ENCODE measurements at places on chromosomes 2 and 18.

DNA sequence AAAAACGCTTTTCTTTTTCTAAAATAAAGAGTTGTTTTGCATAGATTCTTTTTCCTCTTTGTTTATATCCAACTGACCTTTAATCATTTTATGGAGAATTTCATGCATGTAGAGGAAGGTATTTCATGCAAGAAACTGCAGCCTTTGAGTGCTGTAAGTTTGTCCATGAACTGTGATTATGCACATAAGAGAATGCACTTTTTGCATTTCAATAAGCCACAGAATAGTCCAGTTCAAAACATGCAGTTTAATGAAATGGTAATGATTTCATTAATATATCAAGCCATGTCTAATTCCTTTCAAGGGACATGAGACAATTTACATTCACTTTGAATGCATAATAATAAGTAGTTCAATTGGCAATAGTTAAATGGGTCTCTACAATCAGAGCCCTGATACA lies 386.3 kb downstream of the LRATD1 start:
- DNase-seq, result no peak

GRCh38 chr2:101974663-101975062 lies 17.1 kb upstream of the IL1R2 start:
- no peak for DNase-seq

DNA sequence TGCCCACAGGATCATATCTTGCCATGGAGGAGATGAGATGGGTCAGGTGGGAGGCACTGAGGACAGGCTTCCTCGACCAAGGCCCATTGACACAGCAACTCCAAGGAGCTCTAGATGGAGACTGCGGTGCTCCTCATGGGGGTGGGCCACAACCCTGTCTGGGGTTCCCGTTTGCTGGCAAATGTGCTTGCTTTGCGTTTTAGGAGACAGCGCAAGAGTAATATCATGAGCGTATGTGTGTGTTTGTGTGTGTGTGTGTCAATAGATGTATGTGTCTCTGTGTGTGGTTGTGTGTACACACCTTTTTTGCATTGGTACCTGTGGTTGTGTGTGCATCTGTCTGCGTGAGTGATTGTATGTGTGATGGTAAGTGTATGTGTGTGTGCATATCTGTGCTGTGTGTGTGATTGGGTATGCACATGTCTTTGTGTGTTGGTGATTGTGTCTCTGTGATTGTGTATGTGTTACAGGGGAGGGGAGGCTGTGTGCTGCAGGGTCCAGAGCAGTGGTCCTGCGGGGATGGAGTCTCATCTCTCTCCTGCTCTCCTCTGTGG lies 4.4 kb downstream of the FBLN7 start:
- DNase-seq, result no peak

DNA sequence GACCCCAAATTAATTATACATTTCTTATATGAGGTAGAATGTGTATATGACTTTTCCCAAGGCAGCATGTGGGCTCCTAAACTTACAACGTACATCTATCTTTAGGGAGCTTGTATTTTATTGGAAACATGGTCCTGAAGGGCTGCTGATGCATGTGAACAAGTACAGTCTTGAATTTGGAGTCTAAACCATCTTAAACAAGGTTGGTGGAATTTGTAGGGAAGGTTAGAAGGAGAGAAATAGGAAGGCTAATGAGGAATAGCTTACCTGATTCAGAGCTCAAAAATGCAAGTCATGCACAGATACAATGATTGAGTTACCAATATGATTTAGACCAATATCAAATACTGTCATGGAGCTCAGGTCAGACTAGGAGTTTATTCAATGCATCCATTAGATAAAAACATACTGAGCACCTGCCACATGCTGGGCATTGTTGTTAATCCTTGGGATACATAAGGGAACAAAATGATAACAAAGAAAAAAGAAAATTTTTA lies 458.6 kb upstream of the ETAA1 start:
- DNase-seq, result no peak

GRCh38 chr2:240586919-240587800 lies 626 bp downstream of the CAPN10 start:
- peak; percentile 44 for DNase-seq

DNA sequence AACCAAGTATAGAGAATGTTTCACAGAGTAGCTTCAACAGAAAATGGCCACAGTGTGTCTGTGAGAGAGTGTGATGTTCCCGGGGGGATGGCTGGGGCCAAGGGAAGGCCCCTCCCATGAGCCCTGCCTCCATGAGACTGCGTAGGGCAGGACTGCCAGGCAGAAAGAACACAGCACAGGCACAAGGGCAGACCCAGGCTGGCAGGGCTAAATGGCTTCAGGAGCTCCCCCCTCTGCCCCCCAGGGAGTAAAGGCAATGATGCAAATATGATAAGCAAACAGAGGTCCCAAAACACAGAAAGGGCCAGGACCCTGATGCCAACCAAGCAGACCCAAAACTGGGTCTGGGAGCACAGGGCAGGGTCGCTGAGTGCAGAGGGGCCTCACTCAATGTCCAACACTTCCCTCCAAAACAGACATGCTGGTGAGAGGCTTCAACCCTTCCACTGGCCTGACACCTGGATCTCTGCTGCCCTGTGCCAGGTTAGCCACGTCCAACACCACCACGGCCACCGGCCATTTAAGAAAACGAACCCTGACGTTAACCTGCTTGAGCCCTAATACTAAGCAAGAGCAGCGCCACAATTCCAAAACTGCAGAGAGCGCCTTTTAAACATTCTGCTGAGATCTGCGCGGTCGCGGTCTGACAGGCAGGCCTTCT lies 90.3 kb downstream of the HDAC4 start:
- DNase-seq, result no peak

DNA sequence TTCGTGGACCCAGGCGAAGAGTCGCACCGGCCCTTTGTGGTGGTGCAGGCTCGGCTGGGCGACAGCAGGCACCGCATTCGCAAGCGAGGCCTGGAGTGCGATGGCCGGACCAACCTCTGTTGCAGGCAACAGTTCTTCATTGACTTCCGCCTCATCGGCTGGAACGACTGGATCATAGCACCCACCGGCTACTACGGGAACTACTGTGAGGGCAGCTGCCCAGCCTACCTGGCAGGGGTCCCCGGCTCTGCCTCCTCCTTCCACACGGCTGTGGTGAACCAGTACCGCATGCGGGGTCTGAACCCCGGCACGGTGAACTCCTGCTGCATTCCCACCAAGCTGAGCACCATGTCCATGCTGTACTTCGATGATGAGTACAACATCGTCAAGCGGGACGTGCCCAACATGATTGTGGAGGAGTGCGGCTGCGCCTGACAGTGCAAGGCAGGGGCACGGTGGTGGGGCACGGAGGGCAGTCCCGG lies 3.5 kb downstream of the INHBB start:
- DNase-seq, result no peak

- DNase-seq, result no peak
These were observed 270.9 kb downstream of the ATAD2B start for GRCh38 chr2:23655934-23656596.

DNA sequence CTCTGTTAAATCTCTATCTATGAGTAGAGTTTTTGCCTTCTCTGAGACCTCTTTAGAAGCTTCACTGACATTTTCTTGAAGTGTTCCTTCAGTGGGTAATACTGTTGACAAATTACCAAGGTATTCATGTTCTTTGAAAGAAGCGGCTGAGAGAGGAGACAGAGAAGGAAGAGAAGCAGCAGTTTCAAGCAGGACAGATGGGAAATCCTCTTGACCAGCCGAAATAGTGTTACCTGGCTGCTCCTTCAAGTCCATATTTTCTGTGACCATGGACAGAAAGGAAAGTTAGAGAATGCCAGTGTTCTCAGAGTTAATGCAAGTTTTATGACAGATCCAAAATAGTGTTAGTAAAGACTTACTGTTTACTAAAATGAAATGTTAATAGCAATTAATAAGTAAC lies 23.0 kb downstream of the RTN4 start:
- DNase-seq, result no peak

GRCh38 chr2:151051574-151052220 lies 210.0 kb downstream of the RBM43 start:
- peak; percentile 47 for DNase-seq
